ENCODE measurements at places on chromosomes 2 and 18.
A peak's percentile ranks its signal among the peaks of the same experiment; 100 is the strongest.

GRCh38 chr18:74248595-74248994 lies 43.2 kb downstream of the CYB5A start:
- no peak for DNase-seq

- DNase-seq = peak; percentile 28
Measured at GRCh38 chr2:134124047-134124753, 129.7 kb upstream of the MGAT5 start.

- no peak for DNase-seq
Measured at GRCh38 chr2:191036363-191036762, 22.4 kb upstream of the STAT1 start.

GRCh38 chr2:9975805-9976447 lies 24.4 kb downstream of the GRHL1 start:
- DNase-seq = peak; percentile 96

DNA sequence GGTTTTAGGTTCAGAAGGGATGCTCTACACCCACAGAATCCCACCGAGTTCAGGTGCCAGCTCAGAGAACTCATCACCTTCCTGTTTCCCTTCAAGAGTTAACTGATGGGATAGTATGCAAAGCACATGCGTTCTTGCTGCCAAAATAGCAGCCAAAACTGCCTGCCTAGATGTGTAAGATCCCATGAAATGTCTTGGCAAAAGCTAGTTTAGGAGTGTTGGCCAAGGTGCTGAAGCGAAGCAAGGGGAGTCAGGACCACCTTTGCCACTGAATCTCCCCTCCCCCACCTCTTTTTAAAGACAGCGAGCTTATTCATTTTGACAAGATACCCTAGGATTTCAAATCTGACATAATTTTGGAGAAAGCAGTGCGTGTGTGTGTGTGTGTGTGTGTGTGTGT lies 2.1 kb downstream of the DOCK10 start:
- DNase-seq = no peak

GRCh38 chr2:203713381-203713780 lies 6.9 kb downstream of the CD28 start:
- DNase-seq = no peak

GRCh38 chr18:45408218-45408617 lies 207.1 kb upstream of the SLC14A2 start:
- DNase-seq = no peak

DNA sequence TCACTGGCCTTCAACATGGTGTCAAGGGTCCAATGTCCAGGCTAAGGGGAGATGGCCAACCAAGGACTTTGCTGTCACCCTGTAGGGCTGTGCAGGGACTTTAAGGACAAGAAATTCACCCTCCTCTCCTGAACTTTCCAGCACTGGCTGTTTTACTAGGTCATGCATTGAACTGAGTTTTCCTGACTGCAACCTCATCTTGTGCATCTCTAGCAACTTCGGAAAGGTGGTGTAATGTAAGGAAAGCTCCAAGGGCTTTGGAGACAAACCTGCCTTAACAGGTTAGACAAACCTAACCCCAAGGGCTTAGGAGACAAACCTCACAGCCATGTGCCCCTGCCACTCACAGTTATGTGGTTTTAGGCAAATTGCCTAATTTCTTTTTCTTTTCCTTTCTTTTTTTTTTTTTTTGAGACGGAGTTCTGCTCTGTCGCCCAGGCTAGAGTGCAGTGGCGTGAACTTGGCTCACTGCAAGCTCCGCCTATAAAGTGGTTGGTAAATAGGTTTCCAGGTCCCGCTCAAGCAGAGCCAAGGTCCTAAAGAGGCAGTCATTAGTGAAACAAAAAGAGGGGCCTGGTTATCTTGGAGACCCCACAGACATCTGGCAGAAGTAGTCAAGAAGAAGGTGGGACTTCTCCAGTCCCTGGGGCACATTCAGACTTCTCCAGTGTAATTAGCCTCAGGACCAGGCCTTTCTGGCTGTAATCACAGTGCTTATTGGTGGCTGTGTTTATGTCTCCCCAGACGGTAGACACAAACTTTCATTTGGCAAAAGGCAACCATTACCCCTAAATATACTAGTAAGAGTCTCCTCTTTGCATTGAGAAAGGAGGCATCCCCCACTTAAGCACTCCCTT lies 37.6 kb upstream of the PMAIP1 start:
- no peak for DNase-seq

- DNase-seq = peak; percentile 27
Measured at GRCh38 chr18:14189858-14190257, 57.6 kb upstream of the ZNF519 start.

DNA sequence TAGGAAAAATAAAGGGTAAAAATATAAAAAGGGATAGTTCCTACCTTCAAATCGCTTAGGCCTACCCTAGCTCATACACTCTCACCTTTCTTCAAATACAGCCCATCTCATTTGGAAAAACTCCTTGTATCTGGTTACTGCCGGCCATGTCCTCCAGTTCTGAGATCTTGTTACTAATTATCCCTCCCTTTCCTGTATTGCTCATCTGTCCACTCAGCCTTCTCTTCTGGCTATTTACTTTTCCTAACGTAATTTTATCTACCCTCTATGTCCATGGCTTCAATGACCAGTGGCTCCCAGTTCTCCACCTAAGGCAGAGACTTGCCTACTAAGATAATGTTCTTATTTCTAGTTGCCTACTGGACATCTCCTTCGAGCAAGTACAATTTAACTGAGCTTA lies 342.9 kb upstream of the ACVR2A start:
- no peak for DNase-seq

DNA sequence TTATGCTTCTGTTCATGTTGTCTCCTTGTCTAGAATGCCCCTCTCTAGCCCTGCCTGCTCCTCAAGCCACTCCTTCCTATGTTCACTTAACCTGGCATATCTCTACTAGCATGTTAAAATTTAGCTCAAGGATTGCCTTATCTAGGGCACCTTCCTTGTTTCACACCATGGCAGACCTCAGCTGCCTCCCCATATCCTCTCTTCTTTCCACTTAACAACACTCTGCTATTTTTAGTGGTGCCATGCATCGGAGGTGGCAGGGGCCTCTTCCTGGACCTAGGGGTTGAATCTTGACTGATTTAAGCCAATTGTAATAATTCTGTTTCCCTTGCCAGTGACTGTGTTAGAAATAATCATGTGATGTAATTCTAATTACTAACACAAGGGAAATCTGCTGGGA lies 36.9 kb upstream of the FAM98A start:
- DNase-seq = no peak

DNA sequence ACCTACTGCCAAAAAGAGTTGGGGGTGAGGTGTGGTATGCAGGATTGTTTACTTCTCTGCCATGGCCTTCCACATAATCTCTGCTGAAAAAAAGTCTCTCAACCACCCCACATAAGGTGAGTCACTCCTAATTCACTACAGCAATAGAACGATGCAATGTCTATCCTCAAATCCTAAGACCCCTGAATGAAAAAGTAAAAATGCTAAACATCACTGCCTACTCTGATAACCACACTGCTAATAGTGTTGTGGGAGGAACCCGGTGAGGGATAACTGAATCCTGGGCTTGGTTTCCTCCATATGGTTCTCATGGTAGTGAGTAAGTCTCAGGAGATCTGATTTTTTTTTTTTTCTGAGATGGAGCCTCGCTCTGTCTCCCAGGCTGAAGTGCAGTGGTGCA lies 252.5 kb downstream of the PIEZO2 start:
- DNase-seq = peak; percentile 28

DNA sequence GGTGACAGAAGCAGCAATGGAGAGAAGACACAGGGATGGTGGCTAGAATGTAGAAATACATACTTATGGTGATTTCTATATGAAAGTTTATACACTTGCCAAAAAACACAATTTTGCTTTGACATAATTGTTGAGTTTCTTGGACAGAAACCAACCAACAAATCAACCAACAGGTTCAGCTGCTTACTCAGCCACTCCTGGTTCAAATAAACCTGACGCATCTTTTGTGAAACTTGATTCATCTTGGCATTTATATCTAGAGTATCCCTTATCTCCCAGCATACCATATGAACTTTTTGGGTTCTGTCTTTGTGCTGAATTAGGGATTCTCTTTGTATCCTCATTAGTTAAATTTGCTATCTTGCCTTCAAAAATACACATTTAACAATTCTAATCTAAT lies 54.1 kb upstream of the ERBB4 start:
- DNase-seq = no peak

DNA sequence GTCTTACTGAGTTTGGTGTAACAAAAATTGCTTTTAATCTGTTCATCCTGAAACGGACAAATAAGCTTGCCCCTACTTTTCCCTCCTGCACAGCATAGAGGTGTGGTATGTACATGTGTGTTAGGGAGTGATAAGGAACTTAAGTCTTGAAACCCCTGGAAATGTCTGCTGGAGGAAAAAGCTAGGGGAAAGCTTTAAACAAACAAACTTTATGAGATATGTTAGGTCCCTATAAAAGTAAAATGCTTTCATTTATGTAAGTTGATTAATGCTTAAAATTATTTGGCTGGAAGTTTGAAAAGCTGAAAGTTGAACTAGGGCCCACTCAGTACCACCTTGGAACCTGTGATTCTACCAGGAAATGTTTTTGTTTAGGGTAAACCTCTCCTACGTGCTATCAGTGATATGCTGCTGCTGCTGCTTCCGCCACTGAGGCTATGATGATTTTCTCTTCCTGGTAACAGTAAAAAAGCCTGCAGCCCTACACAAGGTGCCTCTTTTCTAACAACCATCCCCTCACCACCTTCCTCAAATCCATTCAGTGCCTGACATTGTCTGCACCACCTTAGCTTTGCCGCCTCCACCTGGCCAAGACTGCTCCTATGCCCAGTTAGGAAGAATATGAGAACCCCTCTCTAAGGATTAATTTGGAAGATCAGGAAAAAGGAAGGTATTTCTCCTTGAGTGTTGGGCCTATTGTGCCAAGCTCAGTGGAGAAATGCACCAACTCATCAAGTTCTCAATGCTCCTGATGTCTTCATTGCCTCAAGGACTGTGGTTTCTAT lies 2.5 kb upstream of the YES1 start:
- DNase-seq = no peak

DNA sequence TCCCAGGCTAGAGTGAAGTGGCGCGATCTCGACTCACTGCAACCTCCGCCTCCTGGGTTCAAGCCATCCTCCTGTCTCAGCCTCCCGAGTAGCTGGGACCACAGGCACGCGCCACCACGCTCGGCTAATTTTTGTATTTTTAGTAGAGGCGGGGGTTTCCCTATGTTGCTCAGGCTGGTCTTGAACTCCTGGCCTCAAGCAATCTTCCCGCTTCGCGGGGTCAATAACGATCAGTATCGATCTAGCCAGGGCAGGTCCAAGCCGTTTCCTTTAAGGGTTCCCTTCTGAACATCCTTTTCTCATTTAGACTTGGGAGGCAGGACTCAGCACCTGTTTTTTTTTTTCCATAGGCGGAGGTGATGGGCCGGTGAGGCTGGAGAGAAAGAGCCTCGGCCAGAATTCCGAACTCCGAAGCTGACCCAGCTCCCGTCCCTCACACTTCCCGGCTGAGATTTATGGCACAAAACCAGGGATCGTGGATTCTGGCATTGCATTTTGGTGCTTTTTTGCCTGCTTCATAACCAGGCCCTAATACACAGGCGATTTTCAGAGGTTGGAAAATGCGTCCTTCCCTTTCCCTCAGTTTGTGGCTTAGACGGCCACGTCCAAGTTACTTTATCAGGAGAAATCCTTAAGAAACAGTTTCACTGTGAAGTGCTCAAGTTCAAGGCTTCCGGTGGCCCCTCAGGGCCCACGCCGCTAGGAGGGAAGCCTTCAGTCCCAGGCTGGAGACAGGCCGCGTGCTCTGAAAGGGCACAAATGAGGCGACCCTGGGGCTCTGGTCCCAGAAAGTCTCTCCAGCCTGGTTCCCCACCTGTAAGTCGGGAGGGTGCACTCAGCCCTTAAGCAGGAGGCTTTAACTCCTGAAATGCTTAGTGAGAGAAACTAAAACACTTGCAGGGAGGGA lies 998 bp upstream of the SLC66A3 start:
- DNase-seq = no peak

DNA sequence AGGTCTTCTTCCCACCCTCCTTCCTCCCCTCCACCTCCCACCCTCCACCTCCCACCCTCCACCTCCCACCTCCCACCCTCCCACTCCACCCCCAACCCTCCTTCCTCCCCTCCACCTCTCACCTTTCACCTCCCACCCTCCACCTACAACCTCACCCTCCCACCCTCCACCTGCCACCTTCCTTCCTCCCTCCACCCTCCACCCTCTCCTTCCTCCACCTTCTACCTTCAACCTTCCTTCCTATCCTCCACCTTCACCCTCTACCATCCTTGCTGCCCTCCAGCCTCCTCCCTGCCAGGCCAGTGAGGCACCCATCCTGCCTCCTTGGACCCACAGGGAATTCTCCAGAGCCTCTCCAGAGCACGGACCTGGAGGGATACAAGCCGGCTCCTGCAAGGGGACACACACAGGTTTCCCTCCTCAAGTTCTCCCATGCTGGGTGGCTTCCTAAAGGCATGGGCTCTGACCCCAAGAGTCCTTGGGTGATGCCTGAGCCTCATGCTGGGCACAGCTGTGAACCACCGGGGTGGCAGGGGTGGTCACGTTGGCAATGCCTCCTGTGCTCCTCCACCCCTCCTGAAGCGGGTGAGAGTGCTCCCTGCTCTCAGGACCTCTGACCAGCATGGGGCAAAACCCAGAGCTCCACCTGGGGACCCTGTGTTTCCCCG lies 293.0 kb downstream of the NDUFA10 start:
- DNase-seq = no peak

GRCh38 chr2:177328056-177328455 lies 63.5 kb upstream of the NFE2L2 start:
- peak; percentile 62 for DNase-seq

DNA sequence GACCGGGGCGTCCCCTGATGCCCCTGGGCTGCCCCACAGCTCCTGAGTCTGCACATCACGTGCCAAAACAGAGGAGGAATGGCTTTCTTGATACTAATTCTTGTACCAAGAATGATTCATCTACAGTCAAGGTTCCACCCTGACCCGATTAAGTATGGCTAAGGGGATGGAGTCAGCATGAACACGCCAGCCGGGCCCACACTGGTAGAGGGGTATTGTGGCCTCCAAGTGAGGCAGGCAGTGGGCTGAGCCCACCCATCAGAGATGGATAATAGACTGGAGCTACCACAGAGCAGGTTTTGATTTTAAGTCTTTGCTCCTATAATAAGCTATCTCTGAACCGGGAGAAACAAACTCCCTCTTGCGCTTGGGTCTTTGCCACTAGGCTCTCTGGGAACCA lies 17.9 kb upstream of the GNAL start:
- no peak for DNase-seq

- no peak for DNase-seq
Measured at GRCh38 chr18:79260510-79260909, 135.2 kb upstream of the NFATC1 start.

GRCh38 chr2:37389989-37390765 lies 45.7 kb downstream of the QPCT start:
- DNase-seq = peak; percentile 62

- no peak for DNase-seq
Measured at GRCh38 chr2:35503311-35503710, 852.3 kb upstream of the CRIM1 start.

GRCh38 chr2:239712755-239713154 lies 311.9 kb upstream of the HDAC4 start:
- no peak for DNase-seq

GRCh38 chr2:195026261-195026660 lies 630.8 kb upstream of the SLC39A10 start:
- peak; percentile 58 for DNase-seq

All from fibroblast of lung (primary cell).